ENCODE measurements at places on chromosomes 11 and 22. TPM values are rescaled to one million over a fixed set of nuclear protein-coding genes. Genes with fewer than 3 reads are reported as not detected.

GRCh38 chr11:68584991-68585524, 99.3 kb upstream of the GAL start:
- no peak for DNase-seq

The GRM5 gene
- not detected for total RNA-seq

- DNase-seq: no peak
These were observed 35.1 kb upstream of the ASPHD2 start for GRCh38 chr22:26393929-26394328.

The DDTL gene
- total RNA-seq: not detected

- DNase-seq: no peak
These were observed 25.0 kb downstream of the FCHSD2 start for GRCh38 chr11:73117071-73117470.

The KRTAP5-11 gene
- not detected for total RNA-seq

The CRYBB2 gene
- total RNA-seq: not detected

The IGLL1 gene
- not detected for total RNA-seq

The LRRC75B gene
- total RNA-seq: 15.7 TPM

DNA sequence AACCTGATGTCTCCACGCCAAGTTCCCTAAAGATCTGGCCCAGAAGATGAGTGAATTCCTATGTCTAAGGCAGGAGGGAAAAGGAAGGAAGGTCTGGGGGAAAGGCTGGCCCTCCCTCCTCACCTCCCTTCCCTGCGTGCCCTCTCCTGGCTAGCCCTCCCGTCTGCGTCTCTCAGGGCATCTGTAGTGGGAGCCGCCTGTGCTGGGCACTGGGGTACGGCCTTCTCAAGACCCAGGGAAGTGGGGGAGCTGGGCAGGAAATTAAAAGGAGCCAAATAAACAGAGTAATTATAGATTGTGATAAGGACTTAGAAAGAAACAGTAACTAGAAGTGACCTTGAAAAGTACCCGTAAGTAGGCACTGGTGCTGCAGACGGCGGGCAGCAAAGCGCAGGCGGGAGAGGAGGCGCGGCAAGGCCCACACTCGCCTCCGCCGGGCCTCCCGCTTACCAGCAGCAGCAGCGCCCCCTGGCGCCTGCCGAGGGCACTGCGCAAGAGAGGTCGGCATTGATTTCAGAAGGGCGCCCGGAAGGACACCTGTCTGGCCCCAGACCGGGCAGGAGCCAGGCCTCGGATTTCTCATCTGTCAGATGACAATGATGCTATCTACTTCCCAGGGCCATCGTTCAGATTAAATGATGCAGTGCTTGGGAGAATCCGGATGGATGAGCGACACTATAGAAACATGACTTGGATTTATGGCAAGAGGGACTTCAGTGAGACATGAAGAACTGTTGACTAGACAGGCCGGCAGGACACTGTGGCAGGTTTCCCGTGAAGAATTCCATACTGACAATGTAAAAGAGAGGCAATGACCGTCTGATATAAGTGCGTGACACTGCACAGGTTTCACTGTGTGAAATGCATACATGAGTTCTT, 7.3 kb downstream of the KCNJ1 start:
- DNase-seq: peak; percentile 85

DNA sequence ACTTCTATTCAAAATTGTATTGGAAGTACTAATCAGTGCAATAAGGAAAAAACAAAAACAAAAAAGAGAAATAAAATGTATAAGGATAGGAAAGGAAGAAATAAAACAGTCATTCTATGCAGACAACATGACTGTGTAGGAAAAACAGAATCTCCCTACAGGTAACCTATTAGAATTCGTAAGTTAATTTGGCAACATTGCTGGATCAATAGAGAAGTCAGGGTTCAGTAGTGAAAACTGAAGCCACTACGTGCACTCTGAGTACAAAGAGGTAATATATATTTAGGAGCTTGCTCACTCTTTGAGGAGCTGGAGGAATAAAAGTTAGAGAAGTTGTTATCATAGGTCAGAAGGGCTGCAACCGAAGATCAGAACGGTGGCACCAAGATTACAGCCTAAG, 84.0 kb upstream of the BMAL1 start:
- no peak for DNase-seq

The TKFC gene
- 63.1 TPM for total RNA-seq

- no peak for DNase-seq
These were observed 37.0 kb downstream of the SIK3 start for GRCh38 chr11:117061256-117061655.

DNA sequence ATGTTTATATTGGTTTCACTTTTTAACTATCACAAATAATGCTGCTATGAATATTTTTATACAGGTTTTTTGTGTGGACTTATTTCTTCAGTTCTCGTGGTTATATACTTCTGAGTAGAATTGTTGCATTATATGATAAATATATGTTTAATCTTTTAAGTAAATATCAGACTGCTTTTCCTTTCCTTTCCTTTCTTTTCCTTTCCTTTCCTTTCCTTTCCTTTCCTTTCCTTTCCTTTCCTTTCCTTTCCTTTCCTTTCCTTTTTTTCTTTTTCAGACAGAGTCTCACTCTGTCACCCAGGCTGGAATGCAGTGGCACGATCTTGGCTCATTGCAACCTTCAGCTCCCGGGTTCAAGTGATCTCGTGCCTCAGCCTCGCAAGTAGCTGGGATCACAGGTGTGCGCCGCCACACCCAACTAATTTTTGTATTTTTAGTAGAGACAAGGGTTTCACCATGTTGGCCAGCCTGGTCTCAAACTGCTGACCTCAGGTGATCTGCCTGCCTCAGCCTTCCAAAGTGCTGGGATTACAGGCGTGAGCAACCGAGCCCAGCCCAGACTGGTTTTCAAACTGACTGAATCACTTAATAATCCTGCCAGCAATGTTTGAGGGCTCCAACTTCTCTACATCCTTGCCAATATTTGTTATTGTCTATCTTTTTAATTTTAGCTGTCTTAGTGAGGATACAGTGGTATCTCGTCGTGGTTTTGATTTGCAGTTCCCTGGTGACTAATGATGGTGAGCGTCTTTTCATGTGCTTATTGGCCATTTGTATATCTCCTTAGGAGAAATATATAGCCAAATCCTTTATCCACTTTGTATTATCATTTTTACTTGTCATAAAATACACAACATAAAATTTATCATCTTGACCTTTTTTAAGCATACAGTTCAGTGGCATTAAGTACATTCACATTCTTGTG, 21.9 kb downstream of the HTR3B start:
- no peak for DNase-seq

DNA sequence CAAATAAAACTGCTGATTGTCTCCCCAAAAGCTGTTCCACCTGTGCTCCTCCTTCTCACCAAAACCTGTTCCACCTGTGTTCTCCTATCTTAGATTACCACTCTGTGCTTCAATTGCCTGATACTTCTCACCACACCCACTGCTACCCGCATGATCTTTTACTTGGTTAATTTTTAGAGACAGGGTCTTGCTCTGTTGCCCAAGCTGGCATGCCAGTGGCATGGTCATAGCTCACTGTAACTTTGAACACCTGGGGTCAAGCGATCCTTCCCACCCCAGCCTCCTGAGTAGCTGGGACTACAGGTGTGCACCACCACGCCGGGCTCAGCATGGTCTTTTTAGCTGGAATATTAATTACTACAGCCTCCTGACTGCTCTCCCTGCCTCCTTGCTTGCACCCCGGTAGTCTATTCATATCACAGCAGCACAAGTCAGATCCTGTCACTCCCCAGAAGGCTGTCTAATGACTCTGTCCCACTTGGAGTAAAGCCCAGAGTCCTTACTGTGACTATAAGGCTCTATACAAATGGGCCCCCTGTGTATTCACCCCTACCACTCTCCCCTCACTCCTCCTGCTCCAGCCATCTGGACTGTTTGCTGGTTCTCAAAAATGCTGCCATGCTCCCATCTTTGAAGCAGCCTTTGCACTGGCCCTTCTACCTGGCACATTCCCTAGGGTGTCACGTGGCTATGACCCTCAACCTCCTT, 3.5 kb downstream of the C11orf91 start:
- no peak for DNase-seq

The FAM83F gene
- 48.0 TPM for total RNA-seq

The FIBIN gene
- 0.84 TPM for total RNA-seq

The C11orf71 gene
- 8.6 TPM for total RNA-seq

The SLC35F2 gene
- 32.7 TPM for total RNA-seq

The KCTD14 gene
- total RNA-seq: 4.3 TPM

GRCh38 chr11:38476808-38477575, 1879.0 kb upstream of the RAG2 start:
- DNase-seq: no peak

DNA sequence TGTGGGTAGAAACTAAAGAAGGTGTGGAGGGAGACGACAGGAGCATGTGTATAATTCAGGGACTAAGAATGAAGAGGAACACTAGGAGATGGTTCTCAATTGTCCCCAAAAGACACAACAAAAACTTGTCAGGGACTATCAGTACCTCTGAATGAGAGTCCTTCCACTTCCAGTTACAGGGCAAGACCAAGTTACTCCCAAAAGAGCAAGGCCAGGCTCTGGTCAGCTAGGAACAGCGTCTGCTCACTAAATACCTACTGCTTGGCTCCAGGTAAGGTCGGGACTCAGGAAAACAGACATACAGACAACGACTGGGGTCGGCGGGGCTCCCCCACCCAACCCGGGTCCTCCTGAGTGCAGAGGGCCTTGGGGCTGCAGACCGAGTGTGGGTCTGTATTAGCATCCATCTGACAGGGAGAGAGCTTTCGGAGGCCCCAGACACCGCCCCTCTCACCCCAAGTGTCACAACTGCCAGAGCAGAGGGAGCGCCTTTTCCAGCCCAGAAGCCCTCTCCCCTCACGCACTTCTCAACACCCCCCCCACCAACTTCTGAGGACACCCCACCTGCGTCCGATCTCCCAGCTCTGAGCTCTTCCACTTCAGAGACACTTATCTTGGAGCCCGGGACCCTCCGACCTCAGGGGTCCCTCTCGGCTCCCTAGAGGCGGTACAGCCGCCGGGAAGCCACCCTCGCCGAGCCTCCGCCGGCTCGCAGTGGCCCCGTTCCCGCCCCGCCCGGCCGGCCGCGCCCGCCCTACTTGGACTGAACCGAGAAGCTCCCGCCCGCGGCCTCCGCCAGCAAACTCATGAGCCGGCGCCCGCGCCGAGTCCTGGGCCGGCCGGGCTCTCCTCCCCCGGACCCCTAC, 522 bp downstream of the RHOG start:
- DNase-seq: peak; percentile 39

DNA sequence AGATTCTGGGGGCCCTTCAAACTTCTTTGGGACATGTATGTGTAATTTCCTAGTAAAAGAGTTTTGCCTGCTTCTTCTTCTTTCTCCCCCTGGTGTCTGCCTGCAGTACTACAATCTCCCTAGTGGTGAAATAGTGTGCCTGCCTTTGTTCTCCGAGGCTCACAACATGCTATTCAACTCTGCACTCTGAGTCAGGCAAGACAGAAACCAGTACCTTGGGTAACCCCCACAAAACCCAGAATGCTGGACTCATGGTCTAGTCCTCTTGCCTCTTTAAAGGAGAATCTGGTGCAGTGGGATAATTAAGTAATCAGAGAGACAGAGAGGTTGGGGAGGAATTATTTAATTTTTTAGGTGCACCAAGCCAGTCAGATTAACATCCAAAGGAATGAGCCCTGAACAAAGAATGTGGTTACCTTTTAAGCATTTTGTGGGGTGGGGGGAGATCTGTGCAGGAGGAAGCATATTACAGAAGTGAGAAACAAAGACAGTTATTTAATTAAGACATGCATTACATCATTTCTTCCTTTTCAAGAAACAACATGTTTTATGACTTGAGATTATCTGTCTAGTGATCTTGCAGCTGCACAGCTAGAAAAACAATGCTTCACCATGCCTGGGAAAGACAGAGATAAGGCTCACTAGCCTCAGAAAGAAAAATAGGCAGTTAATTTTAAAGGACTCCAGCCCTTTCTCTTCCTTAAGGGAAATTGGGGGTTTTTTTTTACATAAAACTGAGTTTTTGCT, 11.0 kb upstream of the MS4A6A start:
- DNase-seq: no peak

GRCh38 chr11:111200010-111200534, 45.5 kb upstream of the POU2AF2 start:
- DNase-seq: no peak

GRCh38 chr11:46413760-46414465, 22.3 kb upstream of the CHRM4 start:
- no peak for DNase-seq

- no peak for DNase-seq
These were observed 326.0 kb downstream of the CASP12 start for GRCh38 chr11:104572279-104572678.

DNA sequence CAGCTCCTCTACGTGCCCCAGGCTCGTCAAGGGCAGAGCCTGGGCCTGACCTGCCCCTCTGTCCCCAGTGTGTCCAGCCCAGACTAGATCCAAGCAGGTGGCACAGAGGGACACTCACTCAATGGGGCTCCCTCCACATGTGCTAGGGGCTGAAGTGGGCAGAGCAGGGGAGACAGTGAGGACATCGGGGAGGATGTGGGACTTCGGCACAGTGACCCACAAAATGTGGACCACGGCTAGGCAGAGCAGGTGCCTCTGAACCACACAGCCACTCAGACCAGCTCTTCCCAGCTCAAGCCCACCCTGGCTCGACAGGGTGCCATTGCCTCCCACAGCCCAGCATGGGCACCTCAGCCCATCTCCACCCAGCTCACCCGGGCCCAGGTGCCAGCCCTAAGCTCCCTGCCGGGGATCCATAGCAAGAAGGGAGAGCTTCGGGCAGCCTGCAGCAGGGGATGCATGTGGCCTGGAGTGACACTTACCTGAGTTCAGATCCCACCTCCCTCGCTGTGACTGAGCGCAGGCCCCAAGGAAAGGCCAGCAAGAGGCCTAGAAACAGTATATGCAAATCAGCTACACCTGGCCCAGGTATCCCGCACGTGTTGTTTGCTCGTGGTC, 46.9 kb upstream of the RTL6 start:
- DNase-seq: no peak

The SCN4B gene
- 2.6 TPM for total RNA-seq

The SNAP29 gene
- total RNA-seq: 32.5 TPM

DNA sequence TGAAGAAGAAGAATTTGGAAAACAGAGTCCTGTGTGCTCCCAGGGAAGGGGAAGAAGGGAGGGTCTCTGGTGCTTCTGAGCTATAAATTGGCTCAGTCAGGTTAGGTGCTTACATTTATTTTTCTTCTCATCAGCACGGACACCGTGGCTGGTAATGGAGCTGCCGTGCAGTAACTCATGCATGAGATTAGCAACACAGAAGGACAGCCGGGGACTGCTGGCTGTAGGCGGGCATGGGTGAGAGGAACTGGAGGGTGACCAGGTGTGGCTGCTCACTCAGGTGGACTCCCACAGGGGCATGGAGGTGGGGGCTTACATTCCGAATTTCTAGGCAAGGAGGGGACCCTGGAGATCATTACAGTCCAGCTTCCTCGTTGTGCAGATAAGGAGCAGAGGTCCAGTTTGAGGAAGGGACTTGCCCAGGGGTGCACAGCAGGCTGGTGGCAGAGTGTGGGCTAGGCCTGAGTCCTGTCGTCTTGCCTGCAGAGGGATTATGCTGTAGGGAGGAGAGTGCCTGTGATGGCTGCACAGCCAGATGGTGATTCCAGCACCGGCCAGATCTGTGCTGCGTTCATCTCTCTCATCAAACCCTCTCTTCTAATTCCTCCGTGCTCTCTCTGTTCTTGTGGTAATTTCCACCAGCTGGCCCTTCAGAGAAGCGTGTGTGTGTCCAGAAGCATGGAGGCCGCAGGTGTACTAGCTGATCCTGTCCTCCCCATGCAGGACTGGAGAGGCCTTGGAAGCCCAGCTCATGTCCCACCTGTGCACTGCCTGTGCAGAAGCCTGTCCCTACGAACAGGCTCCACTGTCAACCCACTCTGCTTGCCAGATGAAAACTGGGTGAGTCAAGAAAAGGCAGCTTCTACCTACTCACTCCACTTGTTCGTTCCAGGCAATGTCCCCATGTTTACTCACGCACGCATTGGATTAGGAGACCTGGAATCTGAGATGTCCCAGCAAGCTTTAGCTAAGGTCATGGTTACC, 78.9 kb downstream of the NTM start:
- DNase-seq: no peak
